ENCODE measurements at places on chromosomes 1 and 21. TPM values are rescaled to one million over a fixed set of nuclear protein-coding genes. Genes with fewer than 3 reads are reported as not detected.

Gene RPTN
- 0.07 TPM for total RNA-seq

Gene FABP3
- not detected for total RNA-seq

Gene MNDA
- total RNA-seq: not detected

Gene IVL
- not detected for total RNA-seq

Gene HCRTR1
- total RNA-seq: not detected

Gene IFNLR1
- total RNA-seq: 1.2 TPM

Gene MFN2
- 37.4 TPM for total RNA-seq

Gene IGSF5
- not detected for total RNA-seq

Gene ERICH3
- total RNA-seq: not detected

Gene SMIM1
- total RNA-seq: 2.1 TPM

Gene SLAMF8
- total RNA-seq: not detected

Gene TRPM2
- total RNA-seq: 7.8 TPM

Gene FMO4
- 0.75 TPM for total RNA-seq

Gene NBPF10
- 0.55 TPM for total RNA-seq

Gene GJA4
- not detected for total RNA-seq

Gene LAMB3
- total RNA-seq: 23.2 TPM

Gene NTMT2
- total RNA-seq: not detected

Gene SLC1A7
- not detected for total RNA-seq

Gene CELA3A
- total RNA-seq: not detected
